ENCODE measurements at places on chromosomes 6 and 20.

DNA sequence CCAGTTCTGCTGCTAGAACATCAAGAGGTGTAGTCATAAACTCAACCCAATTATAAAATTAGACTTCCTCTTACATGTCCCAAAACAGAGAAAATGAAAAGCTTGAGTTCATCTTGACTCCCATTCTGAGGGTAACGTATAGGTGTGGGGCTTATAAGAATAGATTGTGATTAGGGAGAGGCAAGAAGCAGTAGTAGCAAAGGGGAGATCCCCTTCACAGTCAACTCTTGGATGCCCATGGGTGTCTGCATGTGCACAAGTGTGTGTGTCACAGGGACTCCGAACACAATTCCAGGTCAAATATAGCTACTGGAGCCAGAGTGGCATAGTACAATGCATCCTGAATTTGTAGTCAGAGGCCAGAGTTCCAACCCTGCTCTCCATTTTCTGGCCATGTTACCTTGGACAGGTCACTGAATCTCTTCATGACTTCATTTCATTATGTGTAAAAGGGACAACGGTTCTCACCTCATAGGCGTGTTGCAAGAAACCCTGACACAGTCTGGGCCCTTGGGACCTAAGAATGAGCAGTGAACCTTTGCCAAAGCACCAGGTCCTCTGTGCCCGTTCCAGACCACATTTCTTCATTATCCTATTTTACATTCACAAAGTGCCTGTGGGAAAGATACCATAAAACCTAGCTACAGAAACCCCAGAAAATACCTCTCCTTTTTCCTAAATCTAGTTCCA, 11.8 kb downstream of the GSTA4 start:
- no peak for DNase-seq

- no peak for DNase-seq
Measured at GRCh38 chr6:4677011-4677750, 99.0 kb upstream of the CDYL start.

DNA sequence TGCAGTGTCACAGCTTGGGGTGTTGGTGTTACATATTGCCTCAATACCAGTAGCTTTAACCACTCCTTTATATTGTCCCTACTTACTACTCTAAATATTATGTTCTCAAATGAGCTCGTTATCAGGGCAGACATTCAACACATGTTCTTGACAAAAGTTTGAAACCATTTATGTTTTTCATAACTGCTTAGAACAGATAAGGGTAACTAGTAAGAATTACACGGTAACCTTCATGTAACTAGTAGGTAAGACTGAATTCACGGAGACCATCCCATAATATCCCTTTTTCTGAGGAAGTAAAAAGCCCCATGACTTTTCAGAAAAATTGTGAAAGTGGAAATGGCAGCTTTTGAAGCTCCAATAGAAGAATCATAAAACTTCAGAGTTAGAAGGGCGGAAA, 59.6 kb upstream of the CENPW start:
- no peak for DNase-seq

DNA sequence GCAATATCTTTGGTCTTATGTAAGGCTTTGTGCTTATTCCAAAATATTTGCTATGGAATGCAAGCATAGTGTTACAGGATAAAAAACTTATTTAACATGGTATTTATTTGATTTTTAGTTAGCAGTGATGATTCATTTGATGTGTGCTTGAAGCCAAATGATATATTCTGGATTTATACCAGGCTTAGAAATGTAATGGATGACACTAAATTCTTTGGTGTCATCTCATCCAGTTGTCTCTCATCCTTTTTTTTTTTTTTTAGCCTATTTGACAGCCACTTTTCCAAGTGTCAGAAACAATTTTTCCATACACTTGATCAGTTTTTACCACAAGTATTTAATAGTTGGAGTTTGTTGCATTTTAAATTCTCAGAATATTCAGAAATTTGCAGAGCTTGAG, 515.3 kb downstream of the CDKAL1 start:
- no peak for DNase-seq

GRCh38 chr6:148027201-148027600, 315.4 kb upstream of the SASH1 start:
- no peak for DNase-seq

GRCh38 chr6:158737710-158738615, 81.2 kb downstream of the EZR start:
- no peak for DNase-seq

- no peak for DNase-seq
Measured at GRCh38 chr6:3072798-3073197, 4.5 kb downstream of the RIPK1 start.

GRCh38 chr6:31610968-31611367, 4.1 kb upstream of the AIF1 start:
- no peak for DNase-seq

DNA sequence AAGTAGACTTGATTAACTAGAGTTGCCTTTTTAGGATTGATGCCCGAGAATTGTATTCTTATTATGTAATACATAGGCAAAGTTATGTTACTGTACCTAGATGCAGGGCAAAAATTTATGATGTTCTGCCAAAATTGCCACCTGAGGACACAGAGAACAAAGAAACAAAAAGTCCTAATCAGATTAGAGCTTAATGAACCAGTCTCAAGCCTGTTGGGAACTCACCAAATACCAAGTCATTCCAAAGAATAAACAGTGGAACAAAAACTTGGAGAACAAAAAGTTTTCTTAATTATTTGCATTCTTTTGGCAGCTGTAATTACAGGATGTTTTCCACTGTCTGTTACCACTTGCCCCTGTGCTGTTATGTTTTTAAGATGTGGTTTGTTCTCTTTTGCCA, 154.7 kb upstream of the SGK1 start:
- no peak for DNase-seq

GRCh38 chr20:16479666-16480065, 93.6 kb downstream of the KIF16B start:
- DNase-seq, result no peak

GRCh38 chr6:65999288-65999791, 292.3 kb upstream of the EYS start:
- DNase-seq, result no peak

- no peak for DNase-seq
Measured at GRCh38 chr6:128518434-128519131, 1.8 kb downstream of the PTPRK start.

- no peak for DNase-seq
Measured at GRCh38 chr6:143482593-143482992, 28.9 kb downstream of the FUCA2 start.

DNA sequence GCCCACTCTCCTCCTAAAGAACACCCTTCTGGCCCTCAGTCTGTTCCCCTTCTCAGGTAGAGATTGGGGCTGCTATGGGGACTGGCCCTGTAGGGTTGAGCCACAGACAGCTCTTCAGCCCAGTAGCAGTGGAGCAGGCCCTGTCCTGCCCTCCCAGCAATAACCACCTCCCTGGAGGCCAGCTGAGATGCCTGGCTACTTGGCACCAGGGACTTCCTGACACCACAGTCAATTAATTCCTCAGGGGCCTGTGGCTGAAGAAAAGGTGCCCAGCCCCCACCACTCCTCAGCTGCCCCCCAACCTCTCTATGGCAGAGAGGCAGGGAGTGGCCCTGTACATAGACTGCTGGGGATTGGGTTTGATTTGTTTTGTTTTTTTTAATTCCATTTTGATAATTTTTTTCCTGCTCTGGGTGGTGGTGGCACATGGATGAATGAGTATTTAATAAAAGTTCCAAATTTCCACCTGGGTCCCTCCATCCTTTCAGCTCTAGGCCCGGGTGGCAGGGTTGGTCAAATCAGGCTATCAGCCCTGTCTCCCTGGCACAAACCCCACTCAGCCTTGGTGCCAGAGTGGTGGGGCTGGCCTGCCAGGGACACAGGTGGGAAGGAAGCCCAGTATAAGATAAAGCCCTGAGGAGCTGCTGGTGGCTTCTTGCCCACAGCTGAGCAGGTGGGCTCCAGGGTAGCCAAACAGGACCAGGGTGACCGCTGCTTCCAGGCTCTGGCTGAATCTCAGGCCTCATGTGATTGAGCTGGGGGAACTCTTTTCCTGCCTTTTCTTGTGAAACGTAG, 1.9 kb upstream of the DEF6 start:
- DNase-seq, result no peak

GRCh38 chr6:26555505-26556262, 17.5 kb downstream of the HMGN4 start:
- no peak for DNase-seq

DNA sequence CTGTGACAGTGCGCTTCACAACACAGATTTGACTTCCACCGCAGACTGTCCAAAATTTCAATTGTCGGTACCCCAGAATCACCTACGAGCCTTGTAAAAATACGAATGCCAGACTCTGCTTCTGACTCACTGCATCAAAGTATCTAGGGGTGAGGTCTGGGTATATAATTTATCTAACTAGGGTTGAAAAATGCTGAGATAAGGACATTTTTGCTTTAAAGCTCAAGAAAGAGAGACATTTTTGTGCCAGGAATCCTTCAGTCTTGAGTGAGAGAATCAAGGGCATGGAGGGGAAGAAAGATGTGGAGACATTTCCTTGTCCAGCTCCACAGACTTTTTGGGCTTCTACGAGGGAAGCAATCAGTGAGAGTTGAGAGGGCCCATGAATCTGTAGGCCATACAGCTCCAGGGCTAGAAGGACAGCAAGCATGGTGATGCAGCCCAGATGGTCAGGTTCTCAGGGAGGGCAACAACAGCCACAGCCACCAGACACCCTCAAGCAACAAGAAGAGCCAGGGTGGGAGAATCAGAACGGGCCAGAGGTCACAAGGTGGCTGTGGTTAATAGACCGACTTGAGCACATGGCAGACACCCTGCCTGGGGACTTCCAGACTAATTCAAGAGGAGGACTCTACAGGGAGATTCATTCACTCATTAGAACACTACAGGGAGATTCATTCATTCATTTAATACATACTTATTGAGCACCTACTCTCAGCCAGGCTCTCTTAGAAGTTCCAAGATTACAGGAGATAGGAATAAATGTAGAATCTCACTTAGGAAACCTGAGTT, 211.1 kb upstream of the PRDM1 start:
- DNase-seq, result no peak

- no peak for DNase-seq
Measured at GRCh38 chr6:150452428-150453243, 83.8 kb downstream of the IYD start.

GRCh38 chr6:170106906-170107525, 183.9 kb downstream of the DLL1 start:
- no peak for DNase-seq

- DNase-seq, result no peak
Measured at GRCh38 chr6:53866226-53866625, 71.4 kb downstream of the LRRC1 start.

- DNase-seq, result no peak
Measured at GRCh38 chr6:116971959-116972358, 94.9 kb downstream of the RFX6 start.

- DNase-seq, result no peak
Measured at GRCh38 chr6:22437665-22438064, 131.7 kb upstream of the HDGFL1 start.

DNA sequence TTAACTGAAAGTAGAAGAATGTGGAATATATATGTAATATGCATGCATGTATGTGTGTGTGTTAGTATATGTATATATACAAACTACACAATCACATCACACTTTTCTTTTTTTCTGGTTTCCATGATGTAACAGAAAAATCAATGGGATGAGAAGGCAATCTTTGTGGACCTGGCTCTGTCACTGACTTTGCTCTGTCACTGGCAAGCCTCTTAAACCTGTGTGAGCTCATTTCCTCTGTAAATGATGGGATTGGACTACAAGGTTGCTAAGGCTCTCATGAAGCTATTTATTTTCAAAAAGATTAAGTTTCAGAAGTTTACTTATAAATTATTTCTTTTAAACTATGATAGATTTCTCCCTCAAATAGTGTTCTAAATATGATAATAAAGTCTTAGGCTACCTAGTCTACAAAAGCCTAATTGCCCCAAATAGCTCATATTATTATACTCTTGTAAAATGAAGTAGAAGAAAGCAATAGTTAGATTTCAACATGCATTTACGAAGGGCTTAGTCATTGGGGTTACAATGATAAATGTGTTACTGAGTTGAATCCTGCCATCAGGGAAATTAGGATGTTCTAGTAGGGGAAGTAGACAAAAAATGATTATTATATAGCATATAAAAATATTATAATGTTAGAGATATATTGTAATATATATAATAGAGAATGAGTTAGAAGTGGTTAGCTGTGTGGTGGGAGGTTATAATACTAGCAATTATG, 129.3 kb downstream of the AFG1L start:
- DNase-seq, result no peak

DNA sequence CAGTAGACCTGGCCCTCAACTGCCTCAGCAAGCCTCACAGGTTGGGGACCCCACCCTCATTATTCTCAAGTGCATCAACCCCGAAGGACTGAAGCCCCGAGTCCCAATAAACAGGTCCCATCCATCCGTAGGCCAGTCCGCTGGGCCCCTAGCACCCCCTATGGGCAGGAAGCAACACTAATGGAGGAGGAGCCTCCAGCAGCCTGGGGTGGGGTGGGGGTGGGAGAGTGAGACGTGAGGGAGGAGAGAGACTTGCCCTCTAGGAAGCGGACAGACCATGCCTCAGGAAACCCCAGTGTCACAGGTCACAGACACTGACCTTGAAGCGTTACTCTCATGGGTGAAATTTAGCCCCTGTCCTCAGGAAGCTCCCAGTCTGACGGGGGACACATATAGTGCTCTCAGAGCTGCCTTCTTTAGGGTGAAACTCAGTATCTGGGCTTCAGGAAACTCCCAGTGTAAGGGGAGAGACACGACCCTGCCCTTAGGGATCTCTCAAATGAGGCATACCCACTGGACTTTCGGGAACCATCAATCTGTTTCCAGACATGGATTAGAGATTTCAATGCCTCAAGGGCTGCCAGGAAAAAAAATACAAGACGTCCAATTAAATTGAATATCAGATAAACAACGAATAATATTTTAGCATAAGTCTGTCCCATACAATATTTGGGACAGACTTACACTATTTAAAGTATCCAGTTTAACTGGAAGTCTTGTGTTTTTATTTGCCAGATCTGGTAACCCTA, 125.8 kb downstream of the MRPL14 start:
- no peak for DNase-seq

DNA sequence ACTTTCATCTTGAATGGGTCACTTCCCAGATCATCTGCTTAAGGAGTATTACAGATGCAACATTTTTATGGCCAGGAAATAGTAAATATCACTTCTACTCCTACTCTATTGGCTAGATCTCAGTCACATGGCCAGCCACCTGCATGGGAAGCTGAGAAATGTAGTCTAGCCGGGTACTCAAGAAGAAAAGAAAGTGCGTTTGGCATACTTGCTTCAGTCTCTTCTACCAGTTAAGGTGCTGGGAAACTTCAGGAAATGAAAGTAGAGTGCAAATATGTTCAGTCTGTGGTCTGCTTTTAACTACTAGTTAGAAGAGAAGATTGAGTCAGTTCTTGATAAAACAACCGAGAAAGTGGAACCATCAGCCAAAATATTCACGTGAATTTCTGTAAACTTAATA, 129.2 kb downstream of the PDSS2 start:
- DNase-seq, result no peak

All from stimulated activated CD4-positive, alpha-beta T cell treated with anti-CD3 and anti-CD28 coated beads, Interleukin-12 subunit alpha, Interleukin-12 subunit beta, amount 100 ng/mL, for 24 hours (primary cell).